MM.1S (cell line): ENCODE measurements at places on chromosomes 12 and 14.
A peak's percentile ranks its signal among the peaks of the same experiment; 100 is the strongest.

GRCh38 chr12:127178463-127178862, 1088.5 kb upstream of the TMEM132C start:
- no peaks in the 10 kb centered on the region for H3K27me3 ChIP-seq
- H3K36me3 ChIP-seq: no peaks in the 10 kb centered on the region
- no peak for DNase-seq
- H3K27ac ChIP-seq: no peak overlapping the region

GRCh38 chr12:124917841-124918621, 3.6 kb upstream of the UBC start:
- peak; percentile 57 for DNase-seq
- H3K27me3 ChIP-seq: no peaks in the 10 kb centered on the region
- H3K27ac ChIP-seq: peak overlapping the region; percentile 100
- peak overlapping the region; percentile 51 for H3K4me3 ChIP-seq

DNA sequence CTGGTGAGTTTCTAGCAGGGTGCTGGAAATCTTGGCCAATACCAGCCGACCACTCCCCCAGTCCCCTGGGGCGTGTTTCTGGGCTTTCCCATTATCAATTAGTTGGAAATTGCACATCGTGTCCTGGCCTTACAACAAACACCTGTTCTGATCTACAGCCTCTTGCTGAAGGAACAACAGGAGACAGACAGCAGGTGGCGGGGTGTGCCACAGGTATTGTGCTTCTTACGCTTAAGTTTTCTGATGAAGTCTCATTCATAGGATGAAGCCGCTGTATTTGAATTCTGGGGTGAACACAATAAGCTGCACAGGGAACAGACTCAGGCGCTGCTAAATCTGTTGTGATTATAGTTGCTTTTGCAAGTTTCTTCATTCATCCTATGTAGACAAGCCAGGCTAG, 703 bp downstream of the HIGD1C start:
- no peaks in the 10 kb centered on the region for H3K27me3 ChIP-seq
- H3K36me3 ChIP-seq: no peaks in the 10 kb centered on the region
- DNase-seq: no peak
- no peak overlapping the region for H3K4me3 ChIP-seq
- H3K27ac ChIP-seq: no peak overlapping the region
- H3K4me1 ChIP-seq: peaks cover 2% of the 10 kb centered on the region; the same call in 1 of the 2 replicates

DNA sequence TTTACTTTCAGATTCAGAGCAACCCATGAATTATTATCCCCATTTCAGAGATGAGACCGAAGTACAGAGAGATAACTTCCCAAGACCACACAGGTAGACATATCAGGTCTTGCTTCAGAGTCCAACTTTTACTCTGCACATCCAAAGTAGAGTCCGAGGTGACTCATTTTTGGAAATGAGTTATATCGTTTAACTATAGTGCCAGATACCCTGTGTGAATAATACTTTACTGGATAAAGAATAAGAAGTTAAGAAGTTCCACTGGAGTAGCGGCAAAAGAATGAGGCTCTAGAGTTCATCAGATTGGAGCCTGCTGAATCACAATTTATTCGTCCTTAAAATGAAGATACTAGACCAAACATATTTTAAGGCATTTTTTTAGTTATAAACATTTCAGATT, 124.7 kb downstream of the EPS8 start:
- H3K36me3 ChIP-seq: no peaks in the 10 kb centered on the region
- no peaks in the 10 kb centered on the region for H3K4me1 ChIP-seq
- H3K27ac ChIP-seq: no peak overlapping the region
- no peaks in the 10 kb centered on the region for H3K27me3 ChIP-seq

GRCh38 chr14:33764876-33765650, 185.8 kb downstream of the EGLN3 start:
- no peaks in the 10 kb centered on the region for H3K4me1 ChIP-seq
- no peaks in the 10 kb centered on the region for H3K36me3 ChIP-seq
- no peak overlapping the region for H3K4me3 ChIP-seq
- no peak overlapping the region for H3K27ac ChIP-seq
- no peaks in the 10 kb centered on the region for H3K27me3 ChIP-seq
- no peak for DNase-seq

GRCh38 chr12:40775661-40776060, 83.4 kb downstream of the CNTN1 start:
- no peak overlapping the region for H3K4me3 ChIP-seq
- DNase-seq: no peak
- H3K36me3 ChIP-seq: no peaks in the 10 kb centered on the region

GRCh38 chr12:133130808-133131128, 341 bp downstream of the ZNF10 start:
- H3K4me1 ChIP-seq: no peaks in the 10 kb centered on the region
- no peaks in the 10 kb centered on the region for H3K27me3 ChIP-seq
- peak overlapping the region; percentile 65 for H3K4me3 ChIP-seq
- no peak for DNase-seq
- peak overlapping the region; percentile 86; the same call in 1 of the 2 replicates for H3K27ac ChIP-seq
- H3K36me3 ChIP-seq: no peaks in the 10 kb centered on the region

- DNase-seq: no peak
- no peak overlapping the region for H3K4me3 ChIP-seq
- H3K27me3 ChIP-seq: no peaks in the 10 kb centered on the region
- peaks cover 16% of the 10 kb centered on the region for H3K4me1 ChIP-seq
Measured at GRCh38 chr14:92549105-92549858, 35.7 kb downstream of the RIN3 start.

DNA sequence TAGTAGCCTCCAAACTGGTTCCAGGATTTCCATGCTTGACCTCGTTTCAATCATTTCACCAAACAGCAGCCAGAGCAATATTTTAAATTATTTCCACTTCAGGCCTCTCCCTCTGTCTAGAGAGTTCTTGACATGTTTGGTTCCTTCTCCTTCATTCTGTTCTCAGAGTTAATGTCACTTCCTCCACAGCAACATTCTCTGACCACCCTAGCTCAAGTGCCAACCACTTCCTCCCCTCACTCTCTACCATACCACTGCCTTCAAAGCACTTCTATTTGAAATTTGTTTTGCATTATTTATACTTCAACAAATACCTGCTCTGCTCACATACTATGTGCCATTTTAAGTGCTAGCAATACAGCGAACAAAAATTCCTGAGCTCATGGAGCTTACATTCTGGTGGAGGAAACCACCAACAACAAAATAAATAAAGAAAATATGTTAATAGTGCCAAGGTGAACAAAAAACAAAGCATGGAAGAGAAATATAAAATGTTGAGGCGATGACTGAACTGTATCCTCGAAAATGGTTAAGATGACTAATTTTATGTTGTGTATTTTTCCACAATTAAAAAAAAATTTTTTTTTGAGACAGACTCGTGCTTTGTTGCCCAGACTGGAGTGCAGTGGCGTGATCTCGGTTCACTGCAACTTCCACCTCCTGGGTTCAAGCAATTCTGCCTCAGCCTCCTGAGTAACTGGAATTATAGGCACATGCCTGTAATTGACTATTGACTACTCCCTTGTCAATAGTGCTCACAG, 17.3 kb downstream of the BAZ1A start:
- no peaks in the 10 kb centered on the region for H3K4me1 ChIP-seq
- H3K27ac ChIP-seq: no peak overlapping the region
- no peaks in the 10 kb centered on the region for H3K27me3 ChIP-seq
- no peaks in the 10 kb centered on the region for H3K36me3 ChIP-seq
- DNase-seq: no peak
- no peak overlapping the region for H3K4me3 ChIP-seq

GRCh38 chr12:51873251-51873994, 14.5 kb upstream of the ANKRD33 start:
- no peak for DNase-seq
- H3K36me3 ChIP-seq: no peaks in the 10 kb centered on the region
- H3K27me3 ChIP-seq: peaks cover 24% of the 10 kb centered on the region
- no peak overlapping the region for H3K4me3 ChIP-seq
- no peaks in the 10 kb centered on the region for H3K4me1 ChIP-seq
- no peak overlapping the region for H3K27ac ChIP-seq

GRCh38 chr12:115450017-115450416, 766.0 kb upstream of the TBX3 start:
- no peak overlapping the region for H3K27ac ChIP-seq
- H3K36me3 ChIP-seq: no peaks in the 10 kb centered on the region
- no peak overlapping the region for H3K4me3 ChIP-seq
- no peak for DNase-seq

DNA sequence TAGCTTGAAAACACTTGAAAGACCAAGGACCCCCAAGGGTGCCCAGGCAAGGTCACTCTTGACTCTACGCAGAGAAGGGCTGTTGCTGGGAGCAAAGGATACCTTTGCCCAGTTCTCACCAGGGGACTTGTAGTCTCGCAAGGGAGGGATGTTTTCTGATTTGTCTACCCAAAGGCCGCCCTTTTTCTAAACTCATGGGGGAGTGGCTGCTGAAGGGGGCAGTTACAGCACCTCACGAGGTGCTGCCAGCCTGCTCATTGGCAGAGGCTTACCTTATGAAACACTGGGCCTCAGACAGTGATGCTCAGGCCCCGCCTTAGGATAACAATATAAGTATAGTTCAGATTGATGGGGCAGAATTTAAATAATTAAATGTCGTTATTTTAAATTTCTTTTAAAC, 107.0 kb downstream of the ETV6 start:
- H3K27ac ChIP-seq: no peak overlapping the region
- H3K4me1 ChIP-seq: peaks cover 70% of the 10 kb centered on the region
- H3K4me3 ChIP-seq: no peak overlapping the region
- no peaks in the 10 kb centered on the region for H3K27me3 ChIP-seq
